Stimulated activated CD4-positive, alpha-beta T cell treated with anti-CD3 and anti-CD28 coated beads, Interleukin-12 subunit alpha, Interleukin-12 subunit beta, amount 100 ng/mL, for 4 hours (primary cell): ENCODE measurements at places on chromosomes 2 and 18.

GRCh38 chr2:233152541-233152940 lies 92.4 kb downstream of the INPP5D start:
- DNase-seq = no peak

- DNase-seq = no peak
Observed at GRCh38 chr2:217527590-217528202, 475.1 kb downstream of the TNS1 start.

DNA sequence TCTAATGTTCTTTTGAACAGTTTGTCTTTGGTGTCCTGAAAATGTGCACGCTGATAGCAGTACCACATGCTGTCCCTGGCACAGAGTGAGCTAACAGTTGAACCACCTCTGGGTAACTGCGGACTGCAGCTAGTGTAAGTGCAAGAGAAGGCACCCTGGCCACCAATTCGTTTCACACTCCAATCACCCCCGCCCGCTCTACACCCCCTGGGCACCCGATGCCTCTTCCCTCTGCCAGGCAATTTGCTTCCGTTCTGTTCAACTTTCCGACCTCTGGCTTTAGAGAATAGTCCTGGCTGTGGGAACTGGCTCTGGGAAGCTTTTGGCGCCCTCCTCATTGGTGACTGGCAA lies 1.4 kb downstream of the DOCK10 start:
- DNase-seq = peak; percentile 38

DNA sequence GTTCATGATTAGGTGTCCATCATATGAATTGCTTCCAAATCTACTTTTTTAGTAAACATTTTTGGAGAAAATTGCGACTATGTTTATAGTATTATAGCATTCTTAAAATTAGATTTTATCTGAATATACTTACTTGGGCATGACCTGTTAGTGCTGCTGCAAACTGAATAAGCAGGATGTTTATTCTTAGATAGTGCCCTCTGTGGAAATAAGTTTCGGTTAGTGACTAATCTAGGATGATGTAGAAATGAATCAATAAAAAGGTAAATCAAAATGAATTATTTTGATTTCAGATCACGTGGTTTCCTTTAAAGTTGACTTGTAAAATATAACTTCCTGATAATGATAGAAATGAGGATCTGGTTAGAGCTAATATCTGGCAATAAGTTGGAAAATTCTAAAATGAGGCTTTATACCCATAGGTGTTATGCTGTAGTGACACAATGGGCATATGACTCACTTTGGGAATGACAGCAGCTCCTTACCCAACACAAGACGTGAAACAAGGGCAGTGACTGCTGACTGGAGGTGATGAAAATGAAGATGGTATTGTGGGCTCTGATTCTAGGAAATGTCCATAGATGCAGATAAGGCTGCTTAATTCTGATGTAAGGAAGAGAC lies 165.8 kb upstream of the TCF4 start:
- DNase-seq = no peak

GRCh38 chr18:63199743-63200241 lies 119.8 kb downstream of the BCL2 start:
- DNase-seq = no peak

GRCh38 chr2:9570182-9571060 lies 14.8 kb upstream of the ADAM17 start:
- DNase-seq = no peak

GRCh38 chr2:139544186-139544851 lies 764.1 kb upstream of the NXPH2 start:
- no peak for DNase-seq

DNA sequence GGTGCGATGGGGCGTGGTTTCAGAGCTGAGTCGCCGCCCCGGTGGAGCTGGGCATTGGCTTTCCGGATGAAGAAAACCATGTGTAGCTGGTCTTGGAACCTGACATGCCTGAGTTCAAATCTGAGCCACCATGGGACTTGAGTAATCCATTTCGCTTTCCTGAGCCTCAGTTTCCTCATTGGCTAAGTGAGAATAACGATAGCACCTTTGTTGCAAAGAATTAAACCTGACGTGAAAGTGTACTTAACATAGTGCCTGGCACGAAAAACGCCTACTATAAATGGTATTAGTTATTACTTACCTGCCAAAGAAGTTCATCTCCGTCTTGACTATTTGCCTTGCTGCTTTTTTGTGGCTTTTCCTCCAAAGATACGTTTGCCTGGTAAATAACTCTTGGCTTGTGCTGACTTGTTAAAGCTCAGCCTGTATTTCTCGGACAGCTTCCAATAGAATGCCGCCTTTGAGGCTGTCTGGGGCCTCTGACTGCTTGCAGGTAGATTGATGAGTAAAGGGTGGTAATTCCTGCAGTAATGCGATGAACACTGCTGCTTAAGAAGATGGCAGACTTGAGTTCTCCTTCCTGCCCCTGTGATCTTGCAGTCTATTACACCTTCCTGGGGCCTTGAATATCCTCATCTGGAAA lies 1.3 kb downstream of the CDCA7 start:
- DNase-seq = no peak

GRCh38 chr2:50647381-50647780 lies 384.6 kb downstream of the NRXN1 start:
- DNase-seq = no peak

DNA sequence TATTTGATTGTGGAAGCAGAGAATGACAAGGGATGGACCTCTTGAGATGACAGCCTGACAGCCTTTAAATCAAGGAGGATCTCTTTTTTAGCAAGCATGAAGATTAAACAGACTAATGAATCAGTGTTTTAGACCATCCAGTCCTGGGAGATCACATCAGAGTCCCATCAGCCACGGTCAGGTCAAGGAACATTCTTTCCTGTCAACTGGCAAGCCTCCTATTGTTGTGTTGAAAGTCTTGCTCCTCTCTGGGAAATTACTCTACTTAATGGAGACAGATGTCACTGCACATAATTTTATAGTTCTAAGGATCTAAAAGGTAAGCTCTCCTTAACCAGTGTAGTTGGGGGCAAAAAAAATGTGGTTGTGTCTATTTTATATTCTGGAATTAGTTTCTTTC lies 469.0 kb downstream of the TMEM182 start:
- DNase-seq = no peak

DNA sequence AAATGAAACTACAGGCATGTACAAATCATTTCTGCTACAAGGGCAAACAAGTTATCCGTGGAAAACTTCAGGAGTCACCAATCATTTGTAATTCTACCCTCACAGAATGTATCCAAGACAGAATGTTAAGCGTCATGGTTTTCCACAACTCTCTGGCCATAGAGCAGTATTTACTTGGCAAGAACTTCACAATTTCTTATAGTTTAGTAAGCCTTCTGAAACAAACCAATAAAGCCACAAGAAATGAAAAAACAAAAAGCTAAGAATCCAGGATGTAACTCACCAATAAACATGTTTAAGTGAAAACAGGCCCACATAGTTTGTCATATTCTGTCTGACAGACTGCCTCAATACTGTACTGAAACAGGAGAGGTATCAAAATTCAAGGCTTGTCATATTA lies 70.3 kb downstream of the LNPK start:
- DNase-seq = no peak

DNA sequence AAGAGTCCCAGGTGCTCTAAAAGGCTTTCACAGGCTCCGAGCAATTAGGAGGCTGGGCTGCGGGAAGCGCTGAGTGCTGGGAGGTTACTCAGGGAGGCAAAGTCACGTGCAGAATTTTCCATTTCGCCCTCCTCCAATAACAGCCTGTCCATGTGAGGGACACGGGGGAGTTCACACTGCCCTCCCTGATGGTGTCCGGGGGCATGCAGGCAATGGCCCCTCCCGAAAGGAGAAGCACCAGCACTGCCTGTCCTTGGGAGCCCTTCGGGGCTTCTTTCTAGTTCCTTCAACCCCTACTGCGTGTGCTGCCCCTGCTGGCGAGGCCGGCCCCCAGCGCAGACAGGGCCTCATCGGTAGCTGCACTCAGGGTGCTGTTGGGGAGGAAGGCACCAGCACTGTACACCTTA lies 63.1 kb upstream of the HPCAL1 start:
- DNase-seq = no peak
